ENCODE measurements at places on chromosomes 6 and 20. TPM values are rescaled to one million over a fixed set of nuclear protein-coding genes. Genes with fewer than 3 reads are reported as not detected.

KCNG1 gene
- 6.3 TPM for total RNA-seq

GRM4 gene
- total RNA-seq = 0.40 TPM

RPP21 gene
- total RNA-seq = 47.5 TPM

HLA-F gene
- total RNA-seq = 11.4 TPM

PGC gene
- total RNA-seq = not detected

GSTA3 gene
- total RNA-seq = not detected

MEP1A gene
- total RNA-seq = not detected

KHDC1L gene
- total RNA-seq = not detected

NHLRC1 gene
- total RNA-seq = 1.5 TPM

TRIM15 gene
- total RNA-seq = not detected

MEI4 gene
- total RNA-seq = not detected

TBCC gene
- 23.4 TPM for total RNA-seq

HIVEP2 gene
- 39.2 TPM for total RNA-seq

FNDC11 gene
- 0.34 TPM for total RNA-seq

ASIP gene
- total RNA-seq = not detected

PROKR2 gene
- not detected for total RNA-seq

SMIM26 gene
- total RNA-seq = 55.7 TPM

Data from osteocyte (in vitro differentiated cells).